ENCODE measurements at places on chromosomes 2 and 18. TPM values are rescaled to one million over a fixed set of nuclear protein-coding genes. Genes with fewer than 3 reads are reported as not detected.

CENPA gene
- total RNA-seq: 2.3 TPM

HTR2B gene
- total RNA-seq: not detected

ADD2 gene
- total RNA-seq: 1.4 TPM

CDH19 gene
- 3.8 TPM for total RNA-seq

TMEM17 gene
- total RNA-seq: 1.4 TPM

VIL1 gene
- 3.3 TPM for total RNA-seq

ALLC gene
- not detected for total RNA-seq

GPAT2 gene
- 1.5 TPM for total RNA-seq

SERPINB13 gene
- total RNA-seq: 10.9 TPM

INHA gene
- total RNA-seq: 0.34 TPM

SPEG gene
- total RNA-seq: 6.5 TPM

HAAO gene
- 3.9 TPM for total RNA-seq

- no peak for DNase-seq
These were observed 39.8 kb downstream of the TRAK2 start for GRCh38 chr2:201411421-201411820.

DNA sequence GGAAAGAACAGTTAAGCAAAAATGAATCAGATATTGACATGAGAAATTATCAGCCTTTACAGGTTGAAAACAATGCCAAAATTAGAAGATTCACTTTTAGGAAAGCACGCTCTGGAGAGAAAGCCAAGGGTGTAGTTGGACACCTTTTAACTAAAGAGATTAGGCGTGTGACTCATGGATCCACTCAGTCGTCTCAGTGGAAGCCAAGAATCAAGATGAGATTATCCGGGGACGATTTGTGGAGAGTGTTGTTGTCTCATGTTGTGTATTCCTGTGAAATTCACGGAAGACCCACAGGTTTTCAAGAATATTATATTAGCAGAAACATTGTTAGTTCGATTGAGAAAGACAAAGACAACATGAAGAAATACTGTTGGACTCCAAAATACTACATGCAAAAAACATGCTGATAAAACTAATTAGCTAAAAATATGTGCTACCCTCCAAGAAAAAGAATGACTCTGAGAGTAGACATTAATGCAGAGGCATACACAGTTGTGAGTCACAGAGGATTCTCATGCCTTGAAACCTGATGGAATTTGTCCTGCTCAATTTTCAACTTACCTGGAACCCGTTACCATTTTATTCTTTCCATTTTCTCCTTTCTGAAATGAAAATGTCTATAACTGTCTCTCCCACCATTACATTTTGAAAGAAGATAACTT lies 192.1 kb upstream of the RND3 start:
- no peak for DNase-seq

GRCh38 chr2:102051692-102052277 lies 60.0 kb downstream of the IL1R2 start:
- DNase-seq: no peak

DNA sequence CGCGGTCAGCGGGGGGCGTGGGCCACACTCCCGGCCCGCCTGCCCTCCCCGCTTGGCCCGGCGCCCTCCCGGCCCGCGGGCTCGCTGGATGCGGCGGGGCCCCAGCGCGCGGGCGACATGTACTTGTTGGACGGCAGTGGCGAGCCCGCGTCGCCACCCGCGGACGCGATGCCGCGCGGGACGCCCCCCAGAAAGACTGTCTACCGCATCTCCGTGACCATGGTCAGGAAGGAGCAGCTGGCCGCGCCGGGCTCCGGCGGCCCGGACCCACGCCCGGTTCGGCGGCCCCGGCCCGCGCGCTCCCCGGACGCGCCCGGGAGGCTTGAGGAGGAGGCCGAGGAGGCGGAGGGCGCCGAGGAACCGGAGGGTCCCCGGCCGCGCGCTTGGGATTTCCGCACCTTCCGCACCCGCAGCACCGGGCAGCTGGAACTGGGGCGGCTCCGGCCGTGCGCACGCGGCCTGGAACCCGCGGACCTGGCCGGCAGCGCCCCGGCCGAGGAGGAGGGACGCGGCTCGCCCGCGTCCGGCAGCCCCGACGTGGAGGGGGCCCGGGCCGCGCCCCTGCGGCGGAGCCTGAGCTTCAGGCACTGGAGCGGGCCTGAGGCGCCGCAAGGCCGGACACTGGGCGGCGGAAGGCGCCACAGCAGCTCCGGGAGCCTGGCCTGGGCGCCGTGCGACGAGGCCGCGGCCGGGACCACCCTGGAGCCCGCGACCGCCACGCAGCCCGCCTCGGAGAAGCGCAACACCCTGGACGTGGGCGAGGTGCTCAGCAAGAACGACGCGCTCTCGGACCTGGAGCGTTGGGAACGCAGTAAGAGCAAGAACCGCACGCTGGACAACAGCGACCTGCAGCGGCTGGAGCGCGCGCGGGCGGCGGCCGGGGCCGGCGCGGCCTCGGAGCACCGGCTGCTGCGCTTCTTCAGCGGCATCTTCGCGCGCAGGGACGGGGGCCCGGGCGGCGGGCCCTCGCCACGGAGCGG lies 176.4 kb downstream of the AGAP1 start:
- DNase-seq: no peak

DNA sequence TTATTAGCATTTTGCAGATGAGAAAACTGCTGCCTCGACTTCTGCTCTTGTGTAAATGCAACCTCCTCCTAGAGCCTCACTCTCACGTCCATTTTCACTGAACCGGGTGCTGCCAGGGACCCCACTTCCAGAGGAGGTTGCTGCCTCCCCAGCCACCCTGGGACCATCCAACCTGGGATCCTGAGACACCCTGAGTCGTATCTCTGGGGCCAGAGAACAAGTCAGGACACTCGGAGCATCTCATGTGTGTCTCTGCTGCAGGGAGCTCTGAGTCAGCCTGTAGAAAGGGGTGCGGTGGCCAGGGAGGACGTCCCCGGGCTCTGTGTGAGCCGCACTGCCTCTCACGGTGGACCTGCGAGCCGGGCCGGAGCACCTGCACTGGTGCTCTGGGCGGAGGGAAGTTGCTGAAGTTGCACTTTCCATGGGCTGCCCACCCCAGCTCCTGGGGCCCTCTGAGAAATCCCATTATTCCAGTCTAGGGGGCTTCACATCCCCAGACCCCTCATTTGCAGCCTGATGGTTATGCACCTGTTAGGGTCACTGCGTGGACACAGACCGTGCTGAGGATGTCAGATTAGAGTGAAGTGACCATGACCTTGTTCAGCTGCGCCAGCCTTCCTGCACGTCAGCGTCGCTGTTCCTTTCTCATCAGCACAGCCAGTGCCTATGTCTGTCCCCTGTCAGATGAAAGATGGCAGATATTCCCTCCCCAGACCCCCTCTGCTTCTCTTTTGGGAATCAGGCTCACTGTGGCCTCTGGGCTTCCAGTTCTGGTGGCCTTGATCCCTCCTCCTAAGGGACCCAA lies 230.4 kb downstream of the KLHL29 start:
- DNase-seq: no peak

DNA sequence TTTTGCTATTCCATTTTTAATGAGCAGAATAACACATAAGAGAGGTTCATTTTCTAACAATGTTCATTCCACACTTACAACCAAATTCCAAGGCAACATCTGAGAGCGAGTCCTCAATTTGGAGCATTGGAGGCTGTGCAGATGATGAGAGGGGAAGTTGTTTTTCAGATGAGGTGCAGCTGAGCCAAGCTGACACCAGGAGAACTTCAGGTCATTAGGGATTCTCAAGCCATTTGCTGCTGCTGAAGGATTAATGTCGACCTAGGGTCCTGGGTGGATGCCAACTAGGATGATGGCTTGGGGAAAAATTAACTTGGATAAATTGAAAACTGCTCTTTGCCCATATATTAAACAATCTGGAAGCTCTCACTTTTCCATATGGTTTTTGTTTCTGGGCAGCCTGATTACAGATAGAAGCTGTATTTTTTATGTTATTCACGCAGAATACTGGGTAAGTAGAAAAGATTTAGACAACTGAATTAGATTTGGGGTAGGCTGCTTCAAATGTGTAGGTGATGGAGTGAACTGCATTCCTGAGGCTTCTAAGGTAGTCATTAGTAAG lies 206.4 kb upstream of the SLC39A10 start:
- DNase-seq: no peak

- DNase-seq: no peak
These were observed 82.9 kb downstream of the SCN3A start for GRCh38 chr2:165120740-165121467.

DNA sequence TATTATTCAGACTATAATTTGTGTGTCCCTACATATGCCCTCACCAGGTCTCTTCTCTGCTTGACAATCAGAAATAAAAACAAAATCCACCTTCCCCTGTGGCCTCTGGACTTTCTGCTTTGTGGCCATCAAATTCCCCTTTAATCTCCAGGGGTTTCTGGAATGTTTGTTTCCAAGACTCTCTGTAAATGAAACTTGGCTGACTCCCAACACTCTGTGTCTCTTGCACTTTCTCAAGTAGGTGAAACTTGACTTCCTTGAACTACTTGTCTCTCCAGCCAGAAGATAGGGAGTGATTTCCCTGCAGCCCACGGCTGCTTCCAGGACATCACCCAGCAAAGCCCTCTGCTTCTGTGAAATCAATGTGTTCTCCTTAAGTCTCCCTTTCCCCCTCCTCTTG lies 54.1 kb upstream of the AQP4 start:
- no peak for DNase-seq

GRCh38 chr2:196783431-196784094 lies 15.9 kb downstream of the GTF3C3 start:
- DNase-seq: no peak

DNA sequence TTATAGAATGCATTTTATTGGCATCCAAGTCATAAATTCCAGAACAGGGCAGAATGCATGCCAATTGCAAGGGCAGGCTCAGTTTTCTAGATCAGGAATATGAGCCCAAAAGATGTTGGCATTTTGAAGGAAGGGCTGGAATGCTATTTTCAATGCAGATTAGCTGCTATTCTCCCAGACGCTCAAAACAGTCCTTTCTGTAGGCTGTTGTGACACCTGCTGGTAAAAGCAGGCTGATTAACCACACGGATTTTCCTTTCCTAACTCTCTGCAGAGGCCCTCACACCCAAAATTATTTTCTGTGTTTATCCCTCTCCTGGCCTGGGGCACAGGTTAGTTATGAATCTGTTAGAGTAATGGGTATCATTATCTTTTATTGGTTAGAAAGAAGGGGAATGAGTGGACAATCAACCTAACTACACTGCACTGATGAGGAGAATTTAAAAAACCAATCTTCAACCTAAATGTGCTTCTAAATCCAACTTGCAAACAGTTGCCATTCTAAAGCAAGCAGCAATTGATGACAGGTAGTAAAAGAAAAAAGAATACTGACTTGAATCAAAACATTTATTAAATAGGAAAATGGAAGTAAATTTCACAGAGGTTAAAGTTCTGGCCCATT lies 94.0 kb downstream of the PLA2R1 start:
- no peak for DNase-seq

DNA sequence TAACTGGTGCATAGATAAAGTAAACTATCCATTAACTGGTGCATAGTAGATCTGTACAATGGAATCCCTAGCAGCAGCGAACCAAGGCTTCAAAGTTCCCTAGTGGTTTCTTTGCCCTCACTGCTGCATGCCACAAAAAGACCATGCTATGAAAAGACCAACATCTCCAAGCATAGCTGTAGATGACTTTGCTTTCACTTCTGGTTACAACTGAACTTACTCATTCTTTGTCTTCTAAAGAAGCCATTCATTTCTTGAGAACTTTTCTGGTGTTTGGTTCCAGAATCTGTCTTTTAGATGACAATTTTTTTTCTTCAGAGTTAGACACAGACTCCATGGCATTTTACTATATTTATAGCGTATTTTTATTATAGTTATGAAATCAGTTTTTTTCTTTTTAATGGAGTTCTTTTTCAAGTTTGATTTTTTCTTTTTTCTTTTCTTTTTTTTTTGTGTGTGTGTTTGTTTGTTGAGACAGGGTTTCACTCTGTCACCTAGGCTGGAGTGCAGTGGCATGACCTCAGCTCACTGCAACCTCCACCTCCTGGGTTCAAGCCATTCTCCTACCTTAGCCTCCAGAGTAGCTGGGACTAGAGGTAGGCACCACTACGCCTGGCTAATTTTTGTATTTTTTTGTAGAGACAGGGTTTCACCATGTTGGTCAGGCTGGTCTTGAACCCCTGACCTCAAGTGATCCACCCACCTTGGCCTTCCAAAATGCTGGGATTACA lies 63.6 kb downstream of the SLC35F5 start:
- no peak for DNase-seq

GRCh38 chr2:193900292-193900691 lies 1705.6 kb upstream of the TMEFF2 start:
- no peak for DNase-seq

DNA sequence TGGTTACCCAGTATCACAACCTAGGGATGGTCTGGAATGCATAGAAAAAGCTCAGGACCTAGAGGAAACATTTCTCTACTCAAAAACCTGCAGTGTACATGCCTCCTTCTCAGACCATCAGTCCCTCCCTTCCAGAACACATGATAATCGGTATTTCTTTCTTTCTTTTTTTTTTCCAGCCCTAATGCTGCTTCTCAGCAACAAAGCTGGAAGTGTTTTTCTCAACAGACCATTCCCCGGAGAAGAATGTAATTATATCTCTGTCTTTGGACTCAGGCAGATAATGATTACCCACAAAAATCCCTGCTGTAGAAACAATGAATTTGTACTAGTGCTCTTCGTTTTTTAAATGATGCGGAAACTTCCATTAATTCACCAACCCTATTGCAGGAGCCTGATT lies 44.1 kb upstream of the NDUFV2 start:
- DNase-seq: no peak

GRCh38 chr2:167986223-167986622 lies 261.2 kb downstream of the STK39 start:
- no peak for DNase-seq
